ENCODE measurements at places on chromosomes 7 and 10. TPM values are rescaled to one million over a fixed set of nuclear protein-coding genes. Genes with fewer than 3 reads are reported as not detected.

DNA sequence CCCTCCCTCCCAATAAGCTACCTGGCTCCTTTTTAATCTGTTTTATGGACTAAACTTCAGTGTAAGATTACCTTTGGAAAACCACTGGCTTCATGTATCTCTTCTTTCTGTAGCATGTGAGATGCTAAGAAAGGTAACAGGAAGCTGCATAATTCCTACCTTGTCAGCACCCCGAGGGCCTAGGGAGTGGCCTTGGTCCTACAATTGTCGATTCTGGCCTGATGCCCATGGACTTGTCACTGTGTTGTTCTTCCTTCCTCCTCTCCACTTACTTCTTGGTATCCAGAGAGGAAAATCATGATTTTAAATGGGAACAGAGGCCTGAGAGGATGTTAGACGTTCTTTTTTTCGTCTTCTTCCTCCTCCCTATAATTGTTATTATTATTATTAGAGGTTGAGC lies 42.9 kb upstream of the PDZD8 start:
- no peaks in the 10 kb centered on the region for H3K36me3 ChIP-seq
- no peaks in the 10 kb centered on the region for H3K27me3 ChIP-seq
- H3K4me3 ChIP-seq, result no peak overlapping the region
- no peak overlapping the region for H3K27ac ChIP-seq
- no peak for DNase-seq
- no peaks in the 10 kb centered on the region for H3K4me1 ChIP-seq

DNA sequence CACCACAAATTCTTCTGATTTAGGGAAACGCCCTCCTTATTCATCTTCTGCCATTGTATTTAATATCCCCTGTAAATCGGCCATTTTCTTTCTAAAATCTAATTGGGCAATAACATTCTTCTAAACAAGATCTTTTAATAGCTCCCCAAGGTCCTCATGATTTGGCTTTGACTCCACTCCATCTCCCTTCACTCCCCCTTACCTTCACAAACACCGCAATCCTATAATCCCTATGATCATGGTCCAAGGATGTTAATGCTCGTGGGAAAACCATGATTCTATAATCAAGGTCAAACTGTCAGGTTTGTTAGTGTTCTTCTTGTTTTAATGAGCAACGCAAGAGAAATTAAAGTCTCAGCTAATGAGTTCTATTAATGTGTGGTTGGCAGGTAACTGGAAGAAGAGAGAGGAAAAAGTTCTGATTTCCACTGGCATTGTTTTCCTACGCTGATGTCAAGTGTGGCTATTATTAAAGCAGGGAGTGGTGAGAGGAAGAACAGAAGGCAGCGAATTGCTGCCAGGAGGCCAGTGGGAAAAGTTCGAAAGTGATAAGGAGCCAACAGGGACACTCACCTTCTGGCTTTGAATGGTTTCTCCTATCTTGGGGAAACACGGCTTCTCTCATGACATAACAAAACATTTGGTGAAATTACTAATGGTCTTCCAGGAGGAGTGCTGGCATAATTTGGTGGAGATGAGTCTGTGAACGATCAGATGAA lies 28.1 kb downstream of the LRRC72 start:
- no peak overlapping the region for H3K27ac ChIP-seq
- peaks cover 25% of the 10 kb centered on the region for H3K27me3 ChIP-seq
- DNase-seq, result no peak
- H3K4me1 ChIP-seq, result no peaks in the 10 kb centered on the region
- H3K4me3 ChIP-seq, result no peak overlapping the region

DNA sequence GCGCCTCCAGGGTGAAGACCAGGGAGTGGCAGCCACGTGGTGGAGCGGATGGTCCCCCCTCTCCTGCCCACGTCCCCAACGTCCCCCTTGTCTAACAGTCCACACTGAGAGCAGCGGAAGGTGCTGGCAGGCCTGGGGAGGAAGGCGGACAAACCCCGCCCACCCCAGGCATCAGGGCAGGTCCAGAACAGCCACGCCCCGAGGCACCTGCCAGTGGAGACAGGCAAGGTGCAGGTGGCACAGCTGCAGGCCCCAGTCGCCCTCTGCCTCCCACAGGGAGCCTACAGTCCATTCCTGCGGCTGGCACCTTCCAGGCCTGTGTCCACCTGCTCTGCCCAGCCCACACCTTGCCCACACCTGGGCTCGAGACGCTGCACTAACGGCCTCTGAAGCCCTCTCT lies 24.9 kb downstream of the CYP2W1 start:
- H3K36me3 ChIP-seq, result peaks cover 30% of the 10 kb centered on the region
- DNase-seq, result no peak
- H3K27ac ChIP-seq, result no peak overlapping the region
- H3K27me3 ChIP-seq, result no peaks in the 10 kb centered on the region

DNA sequence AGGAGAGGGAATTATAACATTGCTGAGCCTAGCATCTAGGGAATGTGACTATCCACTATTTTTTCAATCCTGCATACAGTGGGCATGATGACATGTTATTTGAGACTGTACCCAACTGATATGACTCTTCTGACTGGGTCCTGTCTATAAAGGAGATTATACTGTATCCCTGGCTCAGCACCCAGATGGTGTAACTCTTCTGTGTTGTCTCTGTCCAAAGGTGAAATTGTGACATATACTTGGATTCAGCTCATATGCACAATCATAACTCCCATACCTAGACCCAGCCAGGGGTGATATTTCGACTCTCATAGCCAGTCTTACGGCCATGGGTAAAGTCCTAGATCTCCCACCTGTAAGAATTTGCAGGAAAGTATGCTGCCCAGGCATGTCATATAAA lies 59.3 kb downstream of the ZNF736 start:
- H3K4me3 ChIP-seq, result no peak overlapping the region
- no peak for DNase-seq
- no peaks in the 10 kb centered on the region for H3K27me3 ChIP-seq

DNA sequence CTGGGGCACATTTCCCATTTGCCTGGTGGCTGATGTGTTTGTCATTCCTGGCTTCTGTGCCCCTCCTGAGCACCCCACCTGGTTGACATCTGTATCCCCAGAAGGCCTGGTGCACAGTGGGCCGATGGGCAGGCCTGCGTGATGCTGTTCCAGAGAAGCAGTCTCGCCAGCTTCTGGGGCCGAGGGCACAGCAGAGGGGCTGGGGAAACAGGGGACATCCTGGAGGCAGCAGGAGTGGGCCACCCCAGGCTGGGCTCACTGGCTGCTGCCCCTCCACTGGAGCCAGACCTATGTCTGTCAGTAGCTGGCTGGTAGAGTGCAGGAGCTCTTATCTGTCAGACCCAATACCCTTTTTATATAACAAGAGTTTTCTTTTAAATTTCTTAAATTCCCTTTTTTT lies 896 bp upstream of the MYL7 start:
- peak; percentile 28 for DNase-seq
- H3K4me3 ChIP-seq, result no peak overlapping the region
- H3K27me3 ChIP-seq, result no peaks in the 10 kb centered on the region
- H3K36me3 ChIP-seq, result no peaks in the 10 kb centered on the region
- no peaks in the 10 kb centered on the region for H3K4me1 ChIP-seq
- H3K27ac ChIP-seq, result no peak overlapping the region

- peaks cover 20% of the 10 kb centered on the region for H3K36me3 ChIP-seq
- H3K4me3 ChIP-seq, result no peak overlapping the region
- H3K27ac ChIP-seq, result peak overlapping the region; percentile 64
- H3K27me3 ChIP-seq, result no peaks in the 10 kb centered on the region
- peaks cover 10% of the 10 kb centered on the region for H3K4me1 ChIP-seq
Observed at GRCh38 chr7:38186593-38187314, 8.7 kb downstream of the STARD3NL start.

DNA sequence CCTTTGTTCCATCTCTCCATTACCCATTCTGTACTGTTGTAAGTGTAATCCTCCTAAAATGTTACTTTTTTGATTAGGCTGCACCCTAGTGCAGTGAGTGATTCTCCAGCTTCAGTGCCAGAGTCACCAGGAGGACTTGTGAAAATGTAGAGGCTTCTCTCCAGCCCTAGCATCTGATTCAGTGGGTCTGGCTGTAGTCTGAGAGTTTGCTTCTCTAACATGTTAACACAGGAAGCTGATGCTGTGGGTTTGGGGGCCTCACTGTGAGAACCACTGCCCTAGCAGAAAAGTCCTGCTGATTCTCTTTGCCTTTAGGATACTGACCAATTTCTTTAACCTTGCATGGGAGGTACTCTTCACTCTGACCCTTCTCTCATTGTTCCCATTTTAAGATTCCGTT lies 24.4 kb downstream of the CSGALNACT2 start:
- no peak for DNase-seq
- H3K27me3 ChIP-seq, result no peaks in the 10 kb centered on the region

GRCh38 chr7:69620063-69620462 lies 21.8 kb downstream of the AUTS2 start:
- H3K27ac ChIP-seq, result no peak overlapping the region
- no peaks in the 10 kb centered on the region for H3K36me3 ChIP-seq
- DNase-seq, result no peak
- H3K27me3 ChIP-seq, result no peaks in the 10 kb centered on the region
- H3K4me3 ChIP-seq, result no peak overlapping the region
- peaks cover 38% of the 10 kb centered on the region for H3K4me1 ChIP-seq

GRCh38 chr7:20785157-20786048 lies 1.3 kb downstream of the SP8 start:
- H3K27ac ChIP-seq, result no peak overlapping the region
- peak; percentile 66 for DNase-seq
- H3K4me3 ChIP-seq, result peak overlapping the region; percentile 40

DNA sequence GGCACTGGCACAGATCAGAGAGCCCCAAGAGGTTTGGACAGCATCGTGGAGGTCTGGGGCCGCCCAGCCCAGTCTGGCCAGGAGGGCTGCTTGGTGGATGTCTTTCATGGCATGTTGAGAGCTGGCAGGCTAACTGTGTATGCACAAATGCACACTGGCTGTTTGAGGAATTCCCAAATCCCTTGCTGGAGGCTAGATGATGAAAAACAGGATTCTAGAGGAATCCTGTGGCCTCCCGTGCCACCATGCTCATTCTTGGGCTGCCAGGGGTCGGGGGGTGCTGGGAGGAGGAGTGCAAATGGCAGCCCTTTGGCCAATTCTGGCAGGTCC lies 26.5 kb downstream of the LEP start:
- H3K4me1 ChIP-seq, result peaks cover 41% of the 10 kb centered on the region
- no peaks in the 10 kb centered on the region for H3K36me3 ChIP-seq
- H3K27me3 ChIP-seq, result no peaks in the 10 kb centered on the region
- no peak for DNase-seq

DNA sequence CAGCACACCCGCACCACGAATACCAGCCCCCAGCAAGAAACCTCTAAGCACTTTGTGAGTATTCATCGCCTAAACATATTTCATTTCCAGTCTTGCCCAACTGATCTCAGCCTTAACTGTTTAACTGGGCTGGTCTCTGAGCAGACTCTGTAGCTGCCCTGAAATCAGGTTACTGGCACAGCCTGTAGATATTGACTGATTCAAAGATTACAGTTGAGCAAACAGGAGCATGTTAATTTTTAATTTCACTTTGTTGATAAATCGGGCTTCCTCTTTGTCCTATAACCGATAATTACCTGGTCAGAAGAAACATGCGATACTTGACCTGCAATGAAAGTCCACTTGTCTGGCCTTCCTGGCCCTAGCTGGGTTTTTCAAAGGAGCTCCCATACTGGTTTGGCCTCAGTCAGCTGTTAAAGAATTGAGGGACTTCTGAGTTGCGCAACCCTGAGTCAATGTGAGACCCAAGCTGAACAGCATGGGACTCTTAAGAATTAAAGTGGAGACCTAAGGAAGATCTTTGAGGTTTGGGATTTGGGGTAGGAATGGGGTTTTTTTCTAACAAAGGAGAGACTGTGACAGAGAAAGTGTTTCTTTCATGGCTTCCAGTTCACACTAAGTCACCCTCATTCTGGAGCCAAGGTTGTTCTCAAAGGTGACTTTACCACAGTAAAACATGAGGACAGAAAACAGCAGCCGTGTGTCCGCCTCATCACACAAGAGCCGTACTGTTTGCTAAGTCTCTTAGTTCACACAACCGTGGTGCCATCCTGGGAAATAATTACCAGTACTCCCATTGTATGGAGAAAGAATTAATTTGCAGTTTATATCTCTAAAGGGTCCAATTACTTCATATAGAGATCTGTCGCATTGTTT lies 75.9 kb downstream of the PPP1R3C start:
- no peaks in the 10 kb centered on the region for H3K36me3 ChIP-seq
- no peak overlapping the region for H3K4me3 ChIP-seq
- no peaks in the 10 kb centered on the region for H3K27me3 ChIP-seq
- no peak overlapping the region for H3K27ac ChIP-seq

GRCh38 chr7:32155712-32156111 lies 85.5 kb upstream of the PDE1C start:
- H3K4me3 ChIP-seq, result no peak overlapping the region
- H3K36me3 ChIP-seq, result no peaks in the 10 kb centered on the region
- DNase-seq, result no peak
- H3K4me1 ChIP-seq, result peaks cover 23% of the 10 kb centered on the region
- no peaks in the 10 kb centered on the region for H3K27me3 ChIP-seq

- no peaks in the 10 kb centered on the region for H3K27me3 ChIP-seq
- no peak overlapping the region for H3K4me3 ChIP-seq
- peaks cover 73% of the 10 kb centered on the region for H3K36me3 ChIP-seq
Observed at GRCh38 chr7:29929018-29929807, 60.4 kb downstream of the SCRN1 start.

DNA sequence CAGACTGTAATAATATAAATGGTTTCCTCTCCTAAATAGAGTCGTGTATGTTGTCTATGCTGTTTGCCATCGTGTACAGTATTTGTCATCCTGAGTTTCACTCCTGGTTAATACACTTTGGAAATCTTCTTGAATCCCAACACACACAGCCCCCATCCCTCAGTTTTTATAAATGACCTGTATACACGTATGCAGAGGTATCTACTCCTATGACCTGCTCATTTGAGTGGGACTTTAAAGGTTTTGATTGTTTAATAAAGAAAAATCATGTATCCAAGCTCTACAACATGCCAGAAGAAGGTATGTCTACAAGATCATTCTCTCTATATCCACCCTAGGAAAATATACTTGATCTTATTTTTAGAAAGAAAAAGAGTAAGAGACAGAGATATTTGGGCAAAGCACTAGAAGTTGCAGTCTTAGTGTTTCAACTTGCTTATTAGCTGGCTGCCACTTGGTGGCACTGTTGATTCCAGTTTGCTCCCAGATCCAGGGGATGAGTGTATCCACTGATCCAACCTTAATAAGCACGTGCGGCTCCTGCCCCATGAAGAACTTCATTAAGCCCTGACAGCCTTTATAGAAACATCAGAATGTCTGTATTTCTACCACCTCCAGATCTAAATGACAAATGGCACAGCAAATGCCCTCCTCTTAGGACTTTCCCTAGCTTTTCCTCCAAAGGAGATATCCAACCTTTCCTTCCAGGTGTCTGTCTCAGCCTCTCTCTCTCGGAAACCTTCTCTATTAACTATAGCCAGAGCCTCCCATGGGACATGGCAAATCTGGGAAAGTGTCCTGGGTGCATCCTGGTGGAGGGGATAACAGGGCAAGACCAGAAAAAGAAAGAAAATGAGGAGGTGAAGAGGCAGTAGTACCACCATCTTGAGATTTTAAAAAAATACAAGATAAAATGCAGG lies 181.6 kb upstream of the NEBL start:
- no peaks in the 10 kb centered on the region for H3K4me1 ChIP-seq
- no peak overlapping the region for H3K27ac ChIP-seq

GRID2IP gene
- polyA plus RNA-seq, result 0.06 TPM

PDE1C gene
- 4.6 TPM for polyA plus RNA-seq

MPP7 gene
- 0.02 TPM for polyA plus RNA-seq

GRM8 gene
- polyA plus RNA-seq, result 0.10 TPM

RNLS gene
- polyA plus RNA-seq, result not detected

SLC12A9 gene
- 29.7 TPM for polyA plus RNA-seq

COL13A1 gene
- 21.0 TPM for polyA plus RNA-seq

LRRC4 gene
- polyA plus RNA-seq, result 0.44 TPM

UCN3 gene
- not detected for polyA plus RNA-seq

NPY4R2 gene
- polyA plus RNA-seq, result not detected

H2AZ2 gene
- 389 TPM for polyA plus RNA-seq
